ENCODE measurements at places on chromosomes 3 and 15. TPM values are rescaled to one million over a fixed set of nuclear protein-coding genes. Genes with fewer than 3 reads are reported as not detected.
A peak's percentile ranks its signal among the peaks of the same experiment; 100 is the strongest.

- DNase-seq, result no peak
Observed at GRCh38 chr3:52509753-52510328, 14.7 kb downstream of the STAB1 start.

DNA sequence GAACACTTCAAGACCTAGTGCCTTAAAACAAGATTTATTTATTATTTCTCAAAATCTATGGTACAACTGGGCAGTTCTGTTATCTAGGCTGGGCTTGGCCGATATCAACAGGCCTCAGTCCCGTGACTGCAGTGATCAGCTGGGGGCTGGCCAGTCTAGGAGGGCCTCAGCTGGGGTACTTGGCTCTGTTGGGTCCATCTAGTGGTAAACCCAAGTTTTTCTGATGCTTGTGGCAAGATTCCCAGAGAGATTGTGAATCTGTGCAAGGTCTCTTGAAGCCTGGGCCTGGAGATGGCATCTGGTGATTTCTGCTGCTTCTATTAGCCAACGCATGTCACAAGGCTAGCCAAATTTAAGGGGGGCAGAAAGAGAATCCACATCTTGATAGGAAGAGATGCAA lies 482.4 kb upstream of the SGO1 start:
- no peak for DNase-seq

CCK gene
- total RNA-seq, result not detected

DNA sequence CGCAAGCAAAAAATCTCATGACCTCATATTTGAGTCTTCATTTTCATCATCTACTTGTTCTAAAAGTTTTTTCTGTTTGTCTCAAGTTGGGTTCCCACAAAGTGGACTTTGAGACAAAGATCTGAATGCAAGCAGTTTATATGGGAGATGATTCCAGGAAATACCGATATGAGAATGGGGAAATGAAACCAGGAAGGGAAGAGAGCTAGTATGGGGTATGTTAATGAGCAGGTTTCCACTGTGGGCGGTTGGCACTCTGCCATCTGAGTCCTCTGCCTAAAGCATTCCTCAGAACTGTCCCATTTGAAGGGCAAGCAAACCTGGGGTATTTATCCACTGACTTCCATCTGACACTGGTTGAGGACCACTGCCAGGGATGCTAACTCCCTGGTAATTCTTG lies 8.8 kb downstream of the ADPRH start:
- peak; percentile 73 for DNase-seq

- no peak for DNase-seq
Observed at GRCh38 chr15:66220601-66221000, 32.9 kb downstream of the MEGF11 start.
